ENCODE measurements at places on chromosomes 13 and 19.

GRCh38 chr13:38535261-38535660 is 151.6 kb upstream of the FREM2 start:
- DNase-seq, result no peak

DNA sequence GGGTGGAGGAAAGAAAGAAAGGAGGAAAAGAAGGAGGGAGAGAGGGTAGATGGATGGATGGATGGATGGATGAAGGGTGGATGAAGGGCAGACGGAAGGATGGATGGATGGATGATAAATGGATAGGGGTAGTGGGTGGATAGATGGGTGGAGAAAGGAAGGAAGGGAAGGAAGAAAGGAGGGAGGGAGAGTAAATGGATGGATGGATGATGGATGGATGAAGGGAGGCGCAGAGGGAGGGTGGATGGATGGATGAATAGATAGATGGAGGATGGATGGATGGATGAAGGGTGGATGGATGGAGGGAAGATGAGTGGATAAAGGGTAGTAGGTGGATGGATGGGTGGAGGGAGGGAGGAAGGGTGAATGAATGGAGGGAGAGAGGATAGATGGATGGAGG is 41.2 kb downstream of the CPAMD8 start:
- DNase-seq, result no peak

DNA sequence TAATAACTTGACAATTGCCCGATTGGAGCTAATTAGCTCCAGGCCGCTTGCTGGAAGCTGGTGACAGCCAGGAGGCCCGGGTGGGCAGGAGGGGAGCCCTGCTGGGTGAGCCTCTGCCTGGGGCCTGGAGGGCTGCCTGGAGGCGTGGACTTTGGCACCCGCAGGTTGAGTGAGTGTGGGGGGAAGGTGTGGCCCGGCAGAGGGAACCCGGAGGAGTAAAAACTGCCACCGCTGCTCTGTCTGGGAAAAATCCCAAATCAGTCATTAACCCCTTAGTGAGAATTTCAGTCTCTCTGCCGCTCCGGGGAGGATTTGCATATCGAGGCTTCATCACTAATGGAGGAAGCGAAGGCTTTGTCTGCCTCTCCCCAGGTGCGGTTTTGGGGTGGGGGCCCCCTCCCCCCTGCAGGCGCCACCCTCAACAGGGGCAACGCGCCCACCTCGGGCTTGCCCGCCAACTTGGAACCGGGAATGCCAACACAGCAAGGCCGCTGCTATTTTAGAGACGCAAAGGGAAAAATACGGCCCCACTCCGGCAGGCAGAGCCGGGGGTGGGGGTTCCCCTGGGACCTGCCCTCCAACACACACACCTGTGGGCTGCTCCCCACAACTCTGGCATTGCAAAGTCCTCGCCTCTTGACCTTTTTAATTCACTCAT is 6.2 kb downstream of the EFNA2 start:
- no peak for DNase-seq

DNA sequence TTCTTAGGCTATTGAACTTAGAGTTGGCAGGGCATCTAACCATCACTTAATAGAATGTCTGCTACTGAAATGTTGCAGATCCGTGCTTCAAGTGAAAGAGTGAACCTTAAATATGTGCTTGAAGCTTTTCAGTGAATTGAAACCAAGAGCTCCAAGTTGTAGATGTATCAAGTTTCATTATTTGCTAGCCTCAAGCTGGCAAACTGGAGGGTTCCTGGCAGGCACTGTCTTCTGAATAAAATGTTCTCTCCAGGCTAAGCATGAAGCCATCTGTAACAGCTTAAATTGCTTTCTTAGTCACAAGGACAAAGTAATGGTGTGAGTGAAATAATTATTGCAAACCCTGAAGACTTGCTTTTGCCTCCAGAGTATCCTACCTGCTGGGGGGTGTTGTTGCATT is 415.0 kb upstream of the SPRY2 start:
- DNase-seq, result no peak

DNA sequence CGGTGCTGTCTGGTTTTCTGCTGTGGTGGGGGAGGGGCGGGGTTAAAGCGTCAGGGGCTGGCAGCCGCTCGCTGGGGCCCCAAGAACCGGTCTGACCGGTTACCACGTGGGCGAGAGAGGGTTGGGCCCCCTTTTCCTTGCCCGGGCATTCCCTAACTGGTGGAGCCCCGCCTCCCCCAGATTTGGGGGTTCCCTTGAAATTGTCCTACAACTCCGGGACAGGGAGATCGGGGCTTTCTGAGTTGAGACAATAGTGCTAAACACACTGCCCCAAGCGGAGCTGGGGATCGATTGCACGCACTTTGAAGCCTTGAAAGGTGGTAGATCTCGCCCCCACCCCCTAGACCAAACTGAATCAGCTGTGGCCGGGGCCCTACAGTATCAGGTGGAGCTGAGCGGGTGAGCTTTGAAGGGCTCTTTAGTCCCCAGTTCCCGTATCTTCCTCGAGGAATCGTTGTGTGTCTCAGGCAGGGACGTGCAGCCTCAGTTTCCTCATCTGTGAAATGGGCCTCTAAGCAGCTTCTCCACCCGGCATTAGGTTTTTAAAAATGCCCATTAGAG is 4.8 kb downstream of the IER2 start:
- DNase-seq, result peak; percentile 72

GRCh38 chr19:11138601-11139300 is 16.8 kb downstream of the SPC24 start:
- no peak for DNase-seq

- no peak for DNase-seq
Measured at GRCh38 chr13:50106559-50106958, 91.3 kb downstream of the KCNRG start.

DNA sequence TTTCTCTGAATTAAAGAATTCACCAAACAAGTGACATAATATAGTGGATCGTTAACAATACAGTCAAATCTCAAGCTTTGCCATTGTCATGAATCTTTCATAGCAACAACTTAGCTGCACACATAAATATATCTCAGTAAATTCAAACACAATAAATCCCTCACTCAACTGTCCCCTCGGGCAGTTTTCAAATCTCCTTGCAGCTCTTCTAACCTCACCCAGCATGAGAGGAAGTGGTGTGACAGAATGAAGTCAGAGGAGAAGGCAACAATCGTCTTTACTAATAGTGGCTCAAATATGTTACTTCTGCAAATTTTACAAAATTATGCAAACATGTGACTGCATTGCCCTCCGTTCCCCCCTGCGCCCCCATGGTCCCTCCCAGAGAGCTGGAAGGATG is 148.2 kb downstream of the RAP2A start:
- no peak for DNase-seq

DNA sequence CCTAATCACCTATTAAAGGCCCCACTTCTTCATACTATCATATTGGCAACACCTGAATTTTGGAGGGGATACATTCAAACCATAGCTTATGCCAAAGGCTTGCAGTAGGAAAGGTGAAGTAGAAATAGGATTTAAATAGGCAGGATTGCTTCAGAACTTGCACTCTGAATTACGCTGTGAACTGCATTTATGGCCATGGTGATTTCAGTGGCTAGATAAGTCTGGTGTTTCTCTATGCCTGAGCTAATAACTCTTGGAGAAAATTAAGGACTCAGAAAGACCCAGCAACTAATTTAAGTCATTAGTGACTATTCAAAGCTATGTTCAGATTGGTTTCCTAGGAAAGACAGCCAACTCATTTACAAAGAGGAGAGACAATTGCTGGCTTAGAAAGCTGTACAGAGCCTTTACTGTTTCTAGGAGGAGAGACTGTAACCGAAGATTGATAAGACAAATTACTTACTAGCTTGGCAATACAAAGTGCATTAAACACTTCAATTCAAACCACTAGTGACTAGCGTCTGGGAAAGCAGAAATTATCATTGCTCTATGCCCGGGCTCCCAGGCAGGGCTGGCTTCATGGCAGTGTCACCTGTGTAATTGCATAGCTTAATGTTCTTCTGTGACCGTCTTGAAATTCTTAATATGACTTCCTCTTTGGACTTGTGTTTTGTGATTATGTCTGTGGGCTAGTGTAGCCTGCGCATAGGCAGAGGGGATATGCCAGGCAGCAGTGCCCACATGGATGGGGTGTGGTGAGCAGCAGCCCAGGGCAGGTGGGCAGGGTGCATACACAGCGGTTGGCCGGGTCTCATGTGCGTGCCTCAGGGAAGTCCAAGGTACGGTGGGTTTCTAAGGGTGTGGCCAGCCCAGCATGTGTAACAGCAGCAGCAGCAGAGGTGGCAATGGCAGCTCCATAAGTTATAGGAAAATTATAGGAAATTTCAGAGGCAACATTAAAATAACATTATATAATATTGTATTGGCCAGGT is 60.1 kb downstream of the KL start:
- DNase-seq, result no peak

DNA sequence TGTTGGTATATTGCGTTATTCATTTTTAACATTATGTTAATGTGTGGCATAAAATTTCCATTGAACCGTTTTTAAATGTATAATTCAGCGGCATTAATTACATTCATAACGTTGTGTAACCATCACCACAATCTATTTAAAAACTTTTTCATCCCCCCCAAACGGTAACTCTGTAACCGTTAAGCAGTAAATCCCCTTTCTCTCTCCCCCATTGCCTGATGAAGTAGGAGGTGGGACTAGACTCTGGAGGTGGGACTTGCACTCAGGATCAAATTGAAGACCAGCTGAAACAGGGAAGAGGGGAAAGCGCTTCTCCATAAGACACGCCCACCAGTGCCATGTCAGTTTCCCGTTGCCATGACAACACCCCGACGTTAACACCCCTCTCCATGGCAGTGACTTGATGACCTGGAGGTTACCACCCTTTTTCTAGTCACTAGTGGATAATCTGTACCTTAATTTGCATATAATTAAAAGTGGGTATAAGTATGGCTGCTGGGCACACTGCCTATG is 16.8 kb downstream of the CLEC11A start:
- DNase-seq, result no peak

GRCh38 chr13:25776722-25777121 is 275.1 kb downstream of the SHISA2 start:
- no peak for DNase-seq

DNA sequence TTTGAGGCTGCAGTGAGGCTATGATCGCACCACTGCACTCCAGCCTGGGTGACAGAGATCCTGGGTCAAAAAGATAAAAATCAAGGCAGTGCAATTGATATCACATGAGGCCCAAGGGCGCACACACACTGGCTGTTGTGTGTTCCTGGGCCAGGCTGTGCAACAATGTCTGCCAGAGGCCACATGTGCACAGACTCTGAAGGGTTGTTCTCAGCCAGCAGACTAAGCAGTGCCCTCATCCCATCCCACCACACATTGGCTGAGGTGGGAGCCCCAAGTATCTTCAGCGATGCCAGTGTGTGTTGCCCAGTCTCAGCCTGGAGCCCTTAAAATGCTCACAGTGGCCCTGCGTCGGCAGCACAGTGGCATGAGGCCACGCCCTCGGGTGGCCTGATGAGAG is 12.6 kb downstream of the PEX11G start:
- no peak for DNase-seq

DNA sequence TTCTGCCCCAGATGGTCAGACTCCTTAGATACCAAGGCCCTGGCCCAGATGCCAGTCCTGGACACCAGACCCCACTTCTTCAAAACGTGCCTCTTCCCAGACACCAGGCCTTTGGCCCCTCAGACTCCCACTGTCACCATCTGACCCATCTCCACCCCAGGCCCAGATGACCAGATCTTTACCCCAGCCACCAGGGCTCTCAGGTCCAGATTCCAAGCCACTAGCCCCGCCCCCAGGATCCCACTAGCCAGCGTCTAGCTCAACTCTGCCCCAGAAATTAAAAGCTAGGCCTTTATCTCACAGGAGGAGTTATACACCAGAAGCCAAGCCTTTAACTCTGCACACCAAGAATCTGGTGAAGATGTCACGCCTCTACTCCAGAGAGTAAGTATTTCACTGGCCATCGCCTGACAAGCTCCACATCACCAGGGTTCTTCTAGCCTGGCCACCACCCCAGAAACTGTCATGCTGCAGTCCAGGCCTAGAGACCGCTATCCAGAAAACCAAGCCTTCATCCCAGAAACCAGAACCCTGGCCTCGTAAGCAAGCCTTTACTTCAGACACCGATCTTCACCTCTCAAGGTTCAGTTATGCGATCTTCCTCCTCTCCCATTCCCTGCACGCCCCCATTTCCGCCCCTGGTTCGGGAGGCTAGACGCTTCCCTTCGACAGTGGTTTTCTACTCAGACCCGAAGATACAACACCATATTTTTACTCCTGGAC is 595 bp downstream of the XAB2 start:
- no peak for DNase-seq

DNA sequence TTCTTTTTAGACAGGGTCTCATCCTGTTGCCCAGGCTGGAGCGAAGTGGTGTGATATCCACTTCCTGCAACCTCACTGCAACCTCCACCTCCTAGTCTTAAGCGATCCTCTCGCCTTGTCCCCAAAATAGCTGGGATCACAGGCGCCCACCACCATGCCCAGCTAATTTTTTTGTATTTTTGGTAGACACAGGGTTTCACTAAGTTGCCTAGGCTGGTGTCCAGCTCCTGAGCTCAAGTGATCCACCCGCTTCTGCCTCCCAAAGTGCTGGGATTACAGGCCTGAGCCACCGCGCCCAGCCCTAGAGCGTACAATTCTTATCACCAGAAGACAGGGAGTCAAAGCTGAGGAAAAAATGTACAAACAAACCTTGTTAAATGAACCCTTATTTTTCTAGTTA is 4.5 kb upstream of the ELOF1 start:
- DNase-seq, result no peak

All from activated T-cell treated with anti-CD3 and anti-CD28 coated beads for 48 hours (primary cell).